ENCODE measurements at places on chromosomes 1 and 21. TPM values are rescaled to one million over a fixed set of nuclear protein-coding genes. Genes with fewer than 3 reads are reported as not detected.

Gene ADAMTS5
- under 0.01 TPM for total RNA-seq

Gene RHBDL2
- not detected for total RNA-seq

Gene FMN2
- total RNA-seq: not detected

Gene CLCA2
- under 0.01 TPM for total RNA-seq

Gene CATSPERE
- total RNA-seq: 0.30 TPM

Gene KCNJ9
- not detected for total RNA-seq

Gene ANKRD35
- 0.32 TPM for total RNA-seq

Gene SLC30A10
- total RNA-seq: not detected

Gene MT1HL1
- total RNA-seq: not detected

Gene LCE3E
- not detected for total RNA-seq

Gene GBP6
- total RNA-seq: not detected

Gene AMY1C
- total RNA-seq: not detected

Gene KRTAP26-1
- not detected for total RNA-seq

Gene NBPF20
- 2.3 TPM for total RNA-seq

Gene AZIN2
- total RNA-seq: 1.9 TPM

Gene AIRE
- total RNA-seq: under 0.01 TPM

Gene NCAM2
- total RNA-seq: 0.97 TPM

Gene SHE
- total RNA-seq: 47.4 TPM

Gene OR2T33
- total RNA-seq: not detected

Gene HSPA6
- 0.30 TPM for total RNA-seq

Gene CLDN17
- not detected for total RNA-seq

Gene CRYAA
- not detected for total RNA-seq

Gene TTC34
- total RNA-seq: under 0.01 TPM
